GM23248 (cell line): ENCODE measurements at places on chromosomes 4 and X. TPM values are rescaled to one million over a fixed set of nuclear protein-coding genes. Genes with fewer than 3 reads are reported as not detected.
A peak's percentile ranks its signal among the peaks of the same experiment; 100 is the strongest.

GRCh38 chr4:112386071-112386470 lies 88.9 kb downstream of the ALPK1 start:
- no peaks in the 10 kb centered on the region for H3K4me1 ChIP-seq
- no peaks in the 10 kb centered on the region for H3K36me3 ChIP-seq
- DNase-seq: no peak
- no peak overlapping the region for H3K4me3 ChIP-seq
- H3K27ac ChIP-seq: no peak overlapping the region

The F11 gene
- total RNA-seq: not detected in 2 replicates

DNA sequence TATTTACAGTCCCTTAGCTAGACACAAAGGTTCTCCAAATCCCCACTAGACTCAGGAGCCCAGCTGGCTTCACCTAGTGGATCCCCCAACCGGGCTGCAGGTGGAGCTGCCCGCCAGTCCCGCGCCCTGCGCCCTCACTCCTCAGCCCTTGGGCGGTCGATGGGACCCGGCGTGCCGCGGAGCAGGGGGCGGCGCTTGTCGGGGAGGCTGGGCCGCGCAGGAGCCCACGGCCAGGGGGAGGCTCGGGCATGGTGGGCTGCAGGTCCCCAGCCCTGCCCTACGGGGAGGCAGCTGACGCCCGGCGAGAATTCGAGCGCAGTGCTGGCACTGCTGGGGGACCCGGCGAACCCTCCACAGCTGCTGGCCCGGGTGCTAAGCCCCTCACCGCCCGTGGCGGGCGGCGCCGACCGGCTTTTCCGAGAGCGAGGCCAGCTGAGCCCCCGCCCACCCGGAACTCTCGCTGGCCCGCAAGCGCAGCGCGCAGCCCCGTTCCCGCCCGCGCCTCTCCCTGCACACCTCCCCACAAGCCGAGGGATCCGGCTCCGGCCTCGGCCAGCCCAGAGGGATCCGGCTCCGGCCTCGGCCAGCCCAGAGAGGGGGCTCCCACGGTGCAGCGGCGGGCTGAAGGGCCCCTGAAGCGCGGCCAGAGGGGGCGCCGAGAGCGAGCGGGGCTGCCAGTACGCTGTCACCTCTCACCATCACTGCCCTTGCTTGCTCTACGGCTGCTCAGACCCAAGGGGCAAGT lies 39.4 kb downstream of the WFS1 start:
- H3K4me3 ChIP-seq: peak overlapping the region; percentile 47
- peaks cover 50% of the 10 kb centered on the region for H3K27me3 ChIP-seq
- H3K27ac ChIP-seq: no peak overlapping the region
- peak; percentile 22 for DNase-seq
- H3K36me3 ChIP-seq: no peaks in the 10 kb centered on the region
- H3K4me1 ChIP-seq: no peaks in the 10 kb centered on the region

GRCh38 chr4:37465296-37465695 lies 220.8 kb downstream of the NWD2 start:
- no peaks in the 10 kb centered on the region for H3K4me1 ChIP-seq
- H3K4me3 ChIP-seq: no peak overlapping the region
- DNase-seq: no peak
- H3K36me3 ChIP-seq: no peaks in the 10 kb centered on the region
- peaks cover 3% of the 10 kb centered on the region; the same call in 1 of the 2 replicates for H3K27me3 ChIP-seq
- H3K27ac ChIP-seq: no peak overlapping the region

DNA sequence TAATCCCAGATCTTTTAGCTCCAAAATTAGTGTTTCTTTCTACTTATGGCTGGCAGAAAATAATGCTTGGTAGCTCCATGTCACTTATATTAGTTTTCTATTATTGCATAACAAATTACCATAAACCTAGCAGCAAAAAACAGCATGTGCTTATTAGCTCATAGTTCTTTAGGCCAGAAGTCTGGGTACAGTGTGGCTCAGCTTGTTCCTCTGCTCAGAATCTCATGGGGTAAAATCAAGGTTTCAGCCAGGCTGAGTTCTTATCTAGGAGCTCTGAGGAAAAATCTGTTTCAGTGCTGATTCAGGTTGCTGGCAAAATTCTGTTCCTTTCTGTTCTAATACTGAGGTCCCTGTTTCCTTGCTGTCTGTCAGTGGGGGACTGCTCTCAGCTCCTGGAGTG lies 101.1 kb downstream of the CT47B1 start:
- H3K27ac ChIP-seq: no peak overlapping the region
- H3K4me1 ChIP-seq: peaks cover 13% of the 10 kb centered on the region
- H3K36me3 ChIP-seq: no peaks in the 10 kb centered on the region
- H3K4me3 ChIP-seq: no peak overlapping the region
- DNase-seq: peak; percentile 22

- H3K27me3 ChIP-seq: peaks cover 38% of the 10 kb centered on the region
- no peak within 1 kb of the TSS for H3K27ac ChIP-seq
- no peak for DNase-seq
- H3K4me1 ChIP-seq: no peaks in the 10 kb centered on the region
- peak within 1 kb of the TSS; percentile 22; the same call in 1 of the 2 replicates for H3K4me3 ChIP-seq
- H3K36me3 ChIP-seq: no peaks in the 10 kb centered on the region
These were observed at the start of gene SPINK2 for GRCh38 chr4:56821381-56822243. SPINK2 (minus strand) TSS chr4:56821701; CDS start chr4:56821662, 39 bp downstream.

DNA sequence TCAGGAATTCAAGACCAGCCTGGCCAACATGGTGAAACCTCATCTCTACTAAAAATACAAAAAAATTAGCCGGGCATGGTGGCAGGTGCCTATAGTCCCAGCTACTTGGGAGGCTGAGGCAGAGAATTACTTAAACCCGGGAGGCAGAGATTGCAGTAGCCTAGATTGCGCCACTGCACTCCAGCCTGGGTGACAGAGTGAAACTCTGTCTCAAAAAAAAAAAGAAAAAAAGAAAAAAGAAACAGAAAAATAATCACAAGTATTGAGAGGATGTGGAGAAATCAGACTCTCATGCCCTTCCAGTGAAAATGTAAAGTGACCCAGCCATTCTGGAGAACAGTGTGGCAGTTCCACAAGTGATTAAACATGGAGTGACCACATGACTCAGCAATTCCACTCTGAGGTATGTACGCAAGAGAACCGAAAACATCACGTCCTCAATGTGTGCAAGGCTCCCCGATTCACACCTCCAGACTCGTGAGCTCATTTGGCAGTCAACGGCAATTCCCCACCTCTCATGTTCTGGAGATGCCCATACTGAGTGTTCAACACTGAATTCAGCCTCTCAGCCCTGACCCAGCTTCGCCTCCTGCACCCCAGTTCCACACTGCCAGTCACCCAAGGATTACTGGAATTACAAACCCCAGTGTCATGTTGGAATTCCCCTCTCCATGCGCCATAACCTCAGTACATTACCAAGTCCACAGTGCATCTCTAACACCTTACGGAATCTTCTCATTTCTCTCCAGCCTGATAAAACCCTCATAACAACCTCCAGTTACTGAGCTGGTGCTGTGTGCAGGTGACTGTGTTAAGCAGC lies 21.1 kb downstream of the ACOX3 start:
- H3K27me3 ChIP-seq: no peaks in the 10 kb centered on the region
- 0 out of 2 replicates have a peak, but pooled peaks cover 6% of the 10 kb centered on the region for H3K4me1 ChIP-seq
- no peak overlapping the region for H3K27ac ChIP-seq
- peak; percentile 48 for DNase-seq
- H3K4me3 ChIP-seq: no peak overlapping the region

DNA sequence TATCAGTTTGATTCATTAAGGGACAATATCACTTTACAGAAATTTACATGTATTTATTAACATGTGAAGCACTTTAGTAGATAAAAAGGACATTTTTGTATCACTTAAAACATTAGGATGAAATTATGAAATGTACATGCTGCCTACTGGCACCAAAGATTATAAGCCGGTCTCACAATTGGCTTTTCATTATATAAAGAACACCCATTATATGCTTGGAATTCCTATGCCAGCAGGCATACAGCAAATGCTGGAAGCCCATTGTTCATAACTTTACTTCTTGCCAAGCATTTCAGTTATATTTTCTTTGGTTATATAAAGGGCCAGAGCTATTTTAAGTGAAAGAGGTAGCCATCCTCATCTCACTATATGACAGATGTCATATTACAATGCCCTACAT lies 145.9 kb downstream of the DMD start:
- H3K27me3 ChIP-seq: no peaks in the 10 kb centered on the region
- DNase-seq: no peak
- H3K27ac ChIP-seq: no peak overlapping the region

The GPR143 gene
- not detected in 2 replicates for total RNA-seq

DNA sequence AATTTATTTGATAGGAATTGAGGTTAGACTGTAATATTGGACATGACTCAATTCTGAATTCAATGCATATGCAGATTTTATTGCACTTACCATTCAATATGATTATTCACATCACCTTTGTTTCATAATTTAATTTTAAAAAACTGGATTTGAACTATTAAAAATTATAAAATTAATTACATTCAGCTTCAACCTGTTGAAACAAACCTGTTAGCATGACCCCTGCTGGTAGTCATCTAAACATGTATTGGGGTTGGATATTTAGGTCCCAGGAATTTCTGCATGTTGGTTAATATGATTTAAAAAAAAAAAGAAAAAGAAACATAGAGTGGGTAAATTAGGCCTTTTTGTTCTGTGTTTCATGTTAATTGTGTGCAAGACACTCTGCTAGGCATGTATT lies 85.9 kb downstream of the ARSJ start:
- H3K27me3 ChIP-seq: no peaks in the 10 kb centered on the region
- H3K27ac ChIP-seq: no peak overlapping the region
- H3K4me3 ChIP-seq: no peak overlapping the region

- H3K4me1 ChIP-seq: 0 out of 2 replicates have a peak, but pooled peaks cover 8% of the 10 kb centered on the region
- H3K36me3 ChIP-seq: no peaks in the 10 kb centered on the region
- H3K27ac ChIP-seq: no peak overlapping the region
- H3K27me3 ChIP-seq: no peaks in the 10 kb centered on the region
These were observed 96.9 kb downstream of the CPE start for GRCh38 chr4:165475706-165476070.

The TEX13C gene
- not detected in 2 replicates for total RNA-seq

DNA sequence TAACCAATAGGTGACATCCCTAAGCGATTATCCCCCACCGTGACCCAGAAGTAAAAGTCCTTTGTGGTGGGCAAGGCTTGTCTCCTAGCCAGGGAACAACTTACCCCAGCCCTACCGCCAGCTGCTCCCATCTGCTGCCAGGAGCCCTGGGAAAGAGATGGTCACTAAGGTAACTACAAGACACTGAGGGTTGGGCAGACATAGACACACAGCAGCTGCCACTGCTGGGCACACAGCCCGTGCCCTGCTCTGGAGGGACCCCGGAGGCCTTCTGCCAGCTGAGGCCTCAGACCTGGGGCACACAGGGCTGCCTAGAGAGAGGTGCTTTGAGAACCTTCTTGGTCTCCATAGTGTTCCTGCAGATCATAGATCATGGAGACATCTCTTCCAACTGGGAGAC lies 53.0 kb upstream of the PROM1 start:
- peaks cover 8% of the 10 kb centered on the region; the same call in 1 of the 2 replicates for H3K4me1 ChIP-seq
- H3K27ac ChIP-seq: no peak overlapping the region
- H3K27me3 ChIP-seq: peaks cover 31% of the 10 kb centered on the region
- H3K4me3 ChIP-seq: no peak overlapping the region
- no peak for DNase-seq

DNA sequence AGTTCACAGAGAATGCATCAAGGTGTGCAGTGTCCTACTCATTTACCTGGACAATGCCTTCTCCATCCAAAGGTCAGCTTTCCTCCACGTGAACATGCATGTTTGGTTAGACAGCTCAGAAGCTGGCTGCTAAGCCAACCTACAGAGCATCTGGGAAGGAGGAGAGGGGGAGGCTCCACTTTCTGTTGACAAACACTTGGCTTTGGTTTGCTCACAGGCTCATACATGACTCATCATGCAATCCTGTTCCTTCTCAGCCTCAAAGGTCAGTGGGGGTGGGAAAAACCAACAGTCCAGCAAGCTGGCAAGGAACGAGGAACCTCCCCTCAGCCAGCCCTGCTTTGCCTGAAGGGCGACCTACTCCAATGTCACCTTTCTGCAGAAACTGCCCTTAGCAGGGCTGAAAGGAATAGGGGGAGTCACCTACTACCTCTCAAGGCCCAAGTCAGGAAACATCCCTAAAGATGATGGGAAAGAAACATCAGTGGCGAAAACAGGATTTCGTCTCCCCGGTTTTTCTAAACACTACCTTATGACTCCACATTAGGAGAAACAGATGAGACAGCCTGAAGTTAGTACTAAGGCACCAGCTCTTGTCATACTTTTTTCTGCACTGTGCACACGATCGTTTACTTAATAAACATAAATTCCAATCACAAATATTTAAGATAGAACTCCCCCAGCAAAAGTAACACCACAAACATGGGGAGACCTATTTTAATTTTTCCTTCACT lies 37.9 kb downstream of the RELL1 start:
- H3K4me3 ChIP-seq: peak overlapping the region; percentile 23; the same call in 1 of the 2 replicates
- H3K27ac ChIP-seq: peak overlapping the region; percentile 49
- H3K4me1 ChIP-seq: peaks cover 12% of the 10 kb centered on the region
- no peaks in the 10 kb centered on the region for H3K27me3 ChIP-seq
- no peaks in the 10 kb centered on the region for H3K36me3 ChIP-seq
- peak; percentile 96 for DNase-seq

The EGFL6 gene
- not detected in 2 replicates for total RNA-seq

GRCh38 chr4:99117876-99118693 lies 26.0 kb downstream of the ADH4 start:
- H3K4me1 ChIP-seq: 0 out of 2 replicates have a peak, but pooled peaks cover 2% of the 10 kb centered on the region
- H3K36me3 ChIP-seq: no peaks in the 10 kb centered on the region
- DNase-seq: peak; percentile 58

DNA sequence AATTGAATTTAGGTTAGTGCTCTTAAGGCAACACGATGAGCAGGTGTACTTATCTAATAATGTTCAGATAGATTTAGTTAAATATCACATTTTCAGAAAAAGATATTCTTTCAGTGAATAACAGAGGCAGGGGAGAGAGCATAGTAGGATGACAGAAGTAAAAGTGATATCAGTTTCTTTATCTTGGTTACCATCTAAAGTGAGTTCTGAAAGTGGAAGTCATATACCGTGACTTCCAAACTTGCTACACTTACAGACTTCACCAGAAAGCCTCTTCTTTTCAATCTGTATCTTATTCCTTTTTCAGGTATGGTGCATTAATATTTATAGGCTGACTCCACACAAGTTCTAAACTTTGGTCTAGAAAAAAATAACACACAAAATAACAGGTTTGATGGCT lies 124.9 kb downstream of the POU4F2 start:
- DNase-seq: no peak
- no peak overlapping the region for H3K4me3 ChIP-seq
- H3K27ac ChIP-seq: no peak overlapping the region
- no peaks in the 10 kb centered on the region for H3K27me3 ChIP-seq
- H3K4me1 ChIP-seq: no peaks in the 10 kb centered on the region

- H3K36me3 ChIP-seq: no peaks in the 10 kb centered on the region
- DNase-seq: no peak
- no peak overlapping the region for H3K4me3 ChIP-seq
These were observed 36.7 kb upstream of the MAP9 start for GRCh38 chr4:155413451-155413850.

GRCh38 chr4:28558895-28559294 lies 1698.3 kb downstream of the STIM2 start:
- H3K36me3 ChIP-seq: no peaks in the 10 kb centered on the region
- no peaks in the 10 kb centered on the region for H3K27me3 ChIP-seq
- peak; percentile 31 for DNase-seq
- H3K4me1 ChIP-seq: peaks cover 17% of the 10 kb centered on the region; the same call in 1 of the 2 replicates
- no peak overlapping the region for H3K4me3 ChIP-seq
- H3K27ac ChIP-seq: no peak overlapping the region
